ENCODE measurements at places on chromosomes 11 and 22. TPM values are rescaled to one million over a fixed set of nuclear protein-coding genes. Genes with fewer than 3 reads are reported as not detected.

MPEG1 gene
- total RNA-seq: 19.8 TPM

TSGA10IP gene
- not detected for total RNA-seq

ELF5 gene
- 25.5 TPM for total RNA-seq

OR51B2 gene
- 0.59 TPM for total RNA-seq

FERMT3 gene
- 7.2 TPM for total RNA-seq

TMPRSS4 gene
- 2.5 TPM for total RNA-seq

IFITM10 gene
- total RNA-seq: 0.99 TPM

MMP8 gene
- 8.4 TPM for total RNA-seq

AGBL2 gene
- 1.1 TPM for total RNA-seq

PTDSS2 gene
- total RNA-seq: 14.1 TPM

RAB1B gene
- total RNA-seq: 33.6 TPM

ZNF280A gene
- not detected for total RNA-seq

TREH gene
- not detected for total RNA-seq

OR8G5 gene
- not detected for total RNA-seq

HBE1 gene
- total RNA-seq: 27.0 TPM

IGSF9B gene
- total RNA-seq: 2.0 TPM

MRGPRE gene
- total RNA-seq: not detected

OR52H1 gene
- total RNA-seq: 0.59 TPM

TP53AIP1 gene
- 7.6 TPM for total RNA-seq

B3GAT1 gene
- 0.79 TPM for total RNA-seq

LRRC55 gene
- 0.89 TPM for total RNA-seq

TMEM41B gene
- total RNA-seq: 33.0 TPM

CHADL gene
- total RNA-seq: 2.8 TPM

SCGB1D2 gene
- not detected for total RNA-seq

ROM1 gene
- 1.5 TPM for total RNA-seq

APOBEC3B gene
- total RNA-seq: 3.1 TPM

SHISA8 gene
- not detected for total RNA-seq

CCDC87 gene
- total RNA-seq: 0.10 TPM

BDNF gene
- 2.9 TPM for total RNA-seq

TMPRSS13 gene
- total RNA-seq: 7.8 TPM

OR52A1 gene
- not detected for total RNA-seq

LMO1 gene
- 3.6 TPM for total RNA-seq

ARVCF gene
- total RNA-seq: 15.1 TPM

AIP gene
- total RNA-seq: 42.8 TPM

OR2D2 gene
- total RNA-seq: not detected

ARHGEF17 gene
- total RNA-seq: 20.9 TPM

Measured in skin of body (tissue), 3 donors.